T-helper 1 cell treated with Interleukin-12 subunit alpha and Interleukin-12 subunit beta and Interleukin-4 antibody, amounts not matched to agents 30 ng/mL and 1 ng/mL, for 36 hours (primary cell): ENCODE measurements at places on chromosomes 2 and 18. TPM values are rescaled to one million over a fixed set of nuclear protein-coding genes. Genes with fewer than 3 reads are reported as not detected.

The CLIP4 gene
- total RNA-seq, result 29.4 and 32.0 TPM in 2 replicates

The AQP12A gene
- total RNA-seq, result not detected in 2 replicates

The NAT8 gene
- total RNA-seq, result not detected in 2 replicates

The IL1A gene
- total RNA-seq, result 1.7 and 2.0 TPM in 2 replicates

The CENPA gene
- 27.7 and 29.5 TPM in 2 replicates for total RNA-seq

The LOXHD1 gene
- total RNA-seq, result 0.05 TPM in 1 of 2 replicates, not detected in the other

The GKN1 gene
- total RNA-seq, result not detected in 2 replicates

The MARCO gene
- not detected in 2 replicates for total RNA-seq

The BOLL gene
- not detected in 2 replicates for total RNA-seq

The INHBB gene
- total RNA-seq, result not detected in 2 replicates

The TMEM214 gene
- total RNA-seq, result 117 and 125 TPM in 2 replicates

The FNDC4 gene
- not detected in 2 replicates for total RNA-seq

The HTR2B gene
- total RNA-seq, result not detected in 2 replicates

The SFTPB gene
- total RNA-seq, result not detected in 2 replicates

The FOXI3 gene
- not detected in 2 replicates for total RNA-seq

The IL1F10 gene
- not detected in 2 replicates for total RNA-seq

The GREB1L gene
- total RNA-seq, result not detected in 2 replicates

The PDE1A gene
- total RNA-seq, result not detected in 2 replicates

The RSAD2 gene
- total RNA-seq, result 62.0 and 62.2 TPM in 2 replicates

The DNAJC10 gene
- total RNA-seq, result 78.2 and 79.1 TPM in 2 replicates

The TAF4B gene
- 9.4 TPM in 2 replicates for total RNA-seq

The CROCC2 gene
- total RNA-seq, result not detected in 2 replicates

The EML6 gene
- 0.54 and 1.3 TPM in 2 replicates for total RNA-seq

The SLC14A1 gene
- 0.44 and 0.59 TPM in 2 replicates for total RNA-seq

The MERTK gene
- total RNA-seq, result 0.29 TPM in 2 replicates

The ERBB4 gene
- not detected in 2 replicates for total RNA-seq

The EN1 gene
- not detected in 2 replicates for total RNA-seq

The HRH4 gene
- 0.17 and 0.20 TPM in 2 replicates for total RNA-seq

The PSMD14 gene
- total RNA-seq, result 79.6 and 80.7 TPM in 2 replicates

The ZEB2 gene
- total RNA-seq, result 9.2 and 9.6 TPM in 2 replicates

The LRP2 gene
- total RNA-seq, result 0.07 TPM in 1 of 2 replicates, not detected in the other

The GNAL gene
- 2.6 and 3.6 TPM in 2 replicates for total RNA-seq

The ABCG8 gene
- total RNA-seq, result not detected in 2 replicates

The GPBAR1 gene
- 1.5 and 1.8 TPM in 2 replicates for total RNA-seq

The ZSCAN30 gene
- 15.6 and 19.5 TPM in 2 replicates for total RNA-seq

The FAM161A gene
- total RNA-seq, result 2.3 and 2.5 TPM in 2 replicates

The CD8A gene
- total RNA-seq, result 2.4 and 2.6 TPM in 2 replicates

The SERPINB13 gene
- not detected in 2 replicates for total RNA-seq

The NT5C1B gene
- total RNA-seq, result not detected in 2 replicates

The MALL gene
- 0.20 TPM in 1 of 2 replicates, not detected in the other for total RNA-seq

The DNAJC5G gene
- total RNA-seq, result not detected in 2 replicates

The GPR45 gene
- total RNA-seq, result not detected in 2 replicates

The PLCD4 gene
- total RNA-seq, result 0.49 and 0.64 TPM in 2 replicates

The TMEM247 gene
- total RNA-seq, result not detected in 2 replicates

The VAMP5 gene
- total RNA-seq, result 60.8 and 68.7 TPM in 2 replicates

The GALNT14 gene
- 0.17 and 0.27 TPM in 2 replicates for total RNA-seq
